AG10803 (cell line): ENCODE measurements at places on chromosomes 12 and 14.

- DNase-seq: no peak
Measured at GRCh38 chr12:128644664-128645296, 179.0 kb downstream of the SLC15A4 start.

- no peak for DNase-seq
Measured at GRCh38 chr12:48157889-48158370, 615 bp upstream of the ASB8 start.

- DNase-seq: no peak
Measured at GRCh38 chr14:63993992-63994391, 141.2 kb downstream of the SYNE2 start.

- no peak for DNase-seq
Measured at GRCh38 chr12:22530-23201, 43.9 kb upstream of the IQSEC3 start.

DNA sequence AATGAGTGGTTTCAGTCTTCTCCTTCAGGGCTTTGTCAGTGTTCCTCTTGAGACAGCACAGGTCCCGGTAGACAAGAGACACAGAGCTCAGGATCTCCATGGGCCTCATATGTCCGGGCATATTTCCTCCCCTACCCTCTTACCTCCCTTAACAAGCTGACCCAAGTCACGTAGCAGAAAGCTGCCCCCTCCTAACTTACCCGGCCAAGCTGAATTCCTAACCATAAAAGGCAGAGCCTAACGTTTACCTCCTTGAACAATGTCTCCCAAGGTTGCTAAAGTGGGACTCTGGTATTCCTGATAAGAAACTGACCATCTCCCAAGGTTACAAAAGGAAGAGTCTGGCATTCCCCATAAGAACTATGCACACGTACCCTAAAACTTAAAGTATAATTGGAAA, 182.2 kb upstream of the USP15 start:
- DNase-seq: no peak

DNA sequence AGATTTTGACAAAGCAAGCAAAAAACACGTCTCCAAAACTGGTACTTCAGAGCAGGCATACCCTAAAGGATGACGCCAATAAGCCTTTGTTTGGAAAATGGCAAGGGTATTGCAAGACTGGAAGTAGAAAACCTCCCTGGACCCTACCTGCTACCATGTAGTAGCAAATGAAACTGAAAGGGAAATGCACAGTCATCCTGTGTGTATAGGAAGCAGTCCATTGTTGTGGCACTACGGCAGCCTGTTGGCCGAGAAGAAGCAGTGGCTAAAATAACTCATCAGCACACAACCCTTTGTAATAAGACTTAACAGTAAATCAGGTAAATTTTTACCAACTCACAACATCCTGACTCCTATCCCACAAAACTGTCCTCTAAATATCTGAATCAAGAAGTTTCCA, 386.4 kb downstream of the RGS6 start:
- no peak for DNase-seq
